ENCODE measurements at places on chromosomes 6 and 20.

- no peak for DNase-seq
Observed at GRCh38 chr6:112235956-112236355, 18.4 kb downstream of the LAMA4 start.

GRCh38 chr6:164078532-164079274, 664.2 kb downstream of the QKI start:
- no peak for DNase-seq

- DNase-seq = no peak
Observed at GRCh38 chr6:82408952-82409431, 45.4 kb downstream of the TPBG start.

DNA sequence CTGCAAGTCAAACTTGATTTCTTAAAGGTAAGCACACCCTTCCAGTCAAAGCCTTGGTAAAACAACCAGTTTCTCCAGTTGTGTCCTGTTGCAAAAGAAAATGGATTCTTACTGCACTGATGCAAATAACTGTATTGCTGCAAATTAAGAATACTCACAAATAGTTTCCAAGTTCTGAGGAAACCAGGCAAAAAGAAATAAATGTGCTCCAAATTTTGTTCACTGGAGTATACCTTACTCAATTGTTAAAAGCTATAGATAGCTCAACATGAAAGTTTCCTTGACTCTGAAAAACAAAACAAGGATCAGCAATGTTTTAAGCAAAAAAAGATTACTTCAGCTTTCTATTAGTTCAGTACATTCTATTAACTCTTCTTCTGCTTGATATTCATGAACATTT, 75.2 kb downstream of the SLC16A10 start:
- DNase-seq = no peak

DNA sequence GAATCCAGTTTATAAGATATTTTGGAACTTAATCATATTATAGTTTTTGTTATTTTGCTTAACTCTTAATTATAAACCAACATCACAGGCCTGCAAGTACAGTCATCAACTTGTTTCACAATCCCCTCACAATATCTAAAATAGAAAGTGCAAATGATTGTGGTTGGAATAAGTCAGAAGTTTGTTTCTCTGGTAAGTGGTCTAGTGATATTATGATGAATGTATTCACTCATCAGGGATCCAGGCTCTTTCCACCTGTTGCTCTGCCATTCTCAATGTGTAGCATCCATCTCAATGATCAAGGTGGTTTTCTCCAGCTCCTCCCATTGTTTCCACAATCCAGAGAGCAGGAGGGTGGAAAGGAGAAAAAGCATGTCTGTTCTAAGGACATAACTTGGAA, 54.2 kb downstream of the OPN5 start:
- no peak for DNase-seq

DNA sequence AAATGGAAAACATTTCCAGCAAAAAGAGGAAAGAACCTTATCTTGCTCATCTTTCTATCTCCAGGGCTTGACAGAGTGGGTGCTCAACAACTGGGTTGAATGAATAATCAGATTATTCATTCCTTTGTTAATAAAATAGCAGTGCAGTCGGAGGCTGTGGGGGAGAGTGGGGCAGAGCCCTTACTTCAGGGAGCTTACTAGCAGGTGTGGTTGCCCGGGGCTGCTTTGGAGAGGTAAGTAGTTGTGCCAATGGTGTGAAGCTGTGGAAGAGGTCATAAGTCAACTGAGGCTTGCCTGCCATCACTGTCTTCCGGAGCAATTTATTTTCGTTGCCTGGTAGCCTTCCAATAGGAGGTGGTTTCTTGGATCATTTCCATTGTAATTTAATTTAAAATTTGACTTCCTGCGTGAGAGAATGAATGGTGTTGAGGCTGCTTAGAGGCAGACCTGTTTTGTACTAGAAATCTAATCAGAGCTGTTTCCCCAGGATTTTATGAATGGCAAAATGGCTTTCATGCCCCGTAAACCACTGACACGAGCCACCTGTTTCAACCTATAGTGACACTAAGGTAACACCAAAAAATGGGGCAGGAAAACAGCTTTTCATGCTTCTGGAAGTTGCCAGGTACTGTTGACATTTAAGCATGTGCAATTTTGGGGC, 51.4 kb downstream of the ZDHHC14 start:
- DNase-seq = no peak

GRCh38 chr6:93849857-93850256, 430.5 kb upstream of the EPHA7 start:
- no peak for DNase-seq

GRCh38 chr6:69881322-69882151, 15.2 kb downstream of the COL19A1 start:
- DNase-seq = no peak

DNA sequence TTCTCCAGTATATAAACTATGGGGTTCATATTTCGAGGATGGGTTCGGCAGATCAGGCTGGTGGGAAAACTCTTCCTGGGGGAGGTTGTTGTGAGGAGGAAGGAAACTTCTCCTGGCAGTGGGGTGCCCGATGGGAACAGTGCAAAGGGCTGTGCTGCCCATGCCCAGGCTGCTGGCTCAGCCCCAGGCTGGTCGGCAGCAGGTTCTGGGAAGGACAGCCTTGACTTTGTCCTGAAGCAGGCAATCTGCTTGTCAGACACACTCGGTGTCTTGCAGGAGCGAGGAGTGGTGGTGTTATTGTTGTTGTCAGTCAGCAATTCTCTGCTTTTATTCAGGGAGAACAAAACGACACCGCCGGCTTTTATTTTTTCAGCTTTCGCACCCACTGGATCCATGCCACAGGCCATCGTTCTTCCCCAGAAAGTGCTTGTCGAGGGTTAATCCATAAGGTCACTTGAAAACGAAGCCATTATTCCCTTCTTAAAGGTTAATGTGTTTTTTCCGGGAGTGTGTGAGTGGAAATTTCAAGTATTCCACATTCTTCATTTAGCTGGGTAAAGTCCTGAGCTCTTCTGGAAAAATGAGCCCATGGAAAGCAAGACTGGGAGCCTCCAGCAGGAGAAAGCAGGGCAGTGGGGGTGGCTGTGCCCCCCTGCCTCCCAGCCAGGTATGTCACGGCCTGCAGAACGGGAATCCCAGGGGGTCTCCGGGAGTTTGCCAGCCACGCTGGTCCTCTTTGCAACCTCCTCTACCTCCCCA, 57.0 kb upstream of the STX16 start:
- no peak for DNase-seq

DNA sequence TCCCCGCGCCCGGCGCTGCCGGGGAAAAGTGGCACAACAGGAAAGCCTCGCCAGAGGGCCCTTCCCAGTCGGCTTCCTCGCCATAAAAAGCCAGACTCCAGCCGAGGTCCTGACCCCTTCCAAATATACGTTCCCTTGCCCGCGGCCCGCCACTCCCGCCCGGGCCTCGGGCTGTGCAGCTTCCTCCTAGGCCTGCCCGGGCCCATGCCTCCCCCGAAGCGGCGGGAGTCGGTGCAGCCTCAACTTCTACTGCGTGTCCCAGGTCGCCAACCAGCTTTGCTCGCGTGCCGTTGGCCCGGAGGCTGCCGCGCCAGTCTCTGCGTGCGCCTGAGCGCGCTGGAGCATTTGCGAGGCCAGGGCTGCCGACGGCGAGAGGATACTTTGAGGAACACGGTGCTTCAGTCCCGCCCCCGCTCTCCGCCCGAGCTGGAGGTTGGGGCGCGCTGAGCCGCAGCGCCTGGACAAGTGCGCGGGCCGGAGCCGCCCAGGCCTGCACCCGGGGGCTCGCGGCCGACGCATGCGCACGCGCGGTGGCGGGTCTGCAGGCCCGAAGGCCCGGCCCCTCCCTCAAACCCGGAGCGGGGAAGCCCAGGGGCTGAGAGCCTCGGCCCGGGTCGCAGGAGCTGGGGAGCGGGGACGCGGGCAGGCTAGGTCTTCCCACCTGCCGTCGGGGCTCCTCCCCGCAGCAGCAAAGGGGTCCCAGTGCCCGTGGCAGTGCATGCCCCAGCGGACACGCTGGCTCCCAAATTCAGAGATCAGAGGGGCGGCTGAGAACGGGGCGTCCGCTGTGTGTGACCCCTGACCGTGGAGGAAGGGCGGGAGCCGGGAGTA, 10.2 kb downstream of the FOXC1 start:
- DNase-seq = no peak

DNA sequence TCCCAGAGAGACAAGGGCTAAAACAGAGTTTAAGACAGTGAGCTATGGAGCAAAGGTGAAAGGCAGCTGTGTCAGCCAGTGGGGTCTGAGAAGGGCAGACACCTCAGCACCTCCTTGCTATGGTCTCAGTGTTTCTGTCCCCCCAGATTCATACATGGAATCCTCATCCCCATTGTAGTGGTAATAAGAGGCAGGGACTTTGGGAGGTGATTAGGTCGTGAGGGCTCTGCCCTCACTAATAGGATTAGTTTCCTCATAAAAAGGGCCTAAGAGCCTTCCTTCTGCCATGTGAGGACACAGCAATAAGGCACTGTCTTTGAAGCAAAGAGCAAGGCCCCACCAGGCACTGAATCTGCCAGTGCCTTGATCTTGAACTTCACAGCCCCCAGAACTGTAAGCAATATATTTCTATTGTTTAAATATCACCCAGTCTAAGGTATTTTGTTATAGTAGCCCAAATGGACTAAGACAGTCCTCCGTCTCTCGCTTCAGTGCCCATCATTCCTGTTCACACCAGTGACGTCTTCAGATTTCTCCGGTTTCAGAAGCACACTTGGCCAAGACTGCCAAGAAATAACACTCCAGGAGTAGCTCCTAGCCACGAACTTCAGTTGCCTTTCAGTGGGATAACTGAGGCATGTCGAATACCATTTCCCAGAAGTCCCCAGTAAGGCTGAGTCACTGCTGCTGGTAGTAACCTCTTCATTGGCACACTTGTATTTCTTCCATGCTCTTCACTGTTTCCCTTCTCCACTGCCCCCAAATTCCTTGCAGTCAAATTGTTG, 32.8 kb downstream of the SLC13A3 start:
- DNase-seq = no peak

DNA sequence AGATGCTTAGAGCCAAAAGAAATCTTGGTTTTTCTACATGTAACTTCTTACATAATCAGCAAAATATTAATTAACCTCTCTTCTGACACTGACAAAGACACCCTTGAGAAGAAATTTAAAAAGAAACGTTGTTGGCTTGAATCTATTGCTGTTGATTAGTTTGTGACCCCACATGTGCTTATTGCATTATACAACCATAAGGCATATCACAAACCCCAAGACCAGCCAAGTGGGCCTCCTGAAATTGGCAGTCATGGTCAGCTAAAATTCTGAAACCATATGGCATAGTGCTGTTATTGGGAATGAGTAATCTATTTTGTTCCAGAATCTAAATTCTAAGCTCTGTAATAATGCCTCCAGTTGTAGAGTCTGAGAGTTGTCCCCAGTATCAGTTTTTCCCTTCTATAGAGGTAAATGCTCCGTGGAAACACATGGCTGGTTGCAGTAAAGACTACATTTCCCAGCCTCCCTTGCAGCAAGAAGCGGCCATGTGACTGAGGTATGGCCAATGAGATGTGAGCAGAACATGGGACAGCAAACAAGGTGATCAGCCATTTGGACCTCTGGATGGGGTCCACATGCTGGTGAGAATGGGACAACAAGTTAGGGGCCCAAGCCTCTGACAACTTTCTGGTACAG, 42.3 kb upstream of the PTPN1 start:
- DNase-seq = no peak

GRCh38 chr6:118383924-118384323, 164.2 kb upstream of the PLN start:
- no peak for DNase-seq

GRCh38 chr20:14877301-14878028, 540.1 kb upstream of the FLRT3 start:
- DNase-seq = no peak

DNA sequence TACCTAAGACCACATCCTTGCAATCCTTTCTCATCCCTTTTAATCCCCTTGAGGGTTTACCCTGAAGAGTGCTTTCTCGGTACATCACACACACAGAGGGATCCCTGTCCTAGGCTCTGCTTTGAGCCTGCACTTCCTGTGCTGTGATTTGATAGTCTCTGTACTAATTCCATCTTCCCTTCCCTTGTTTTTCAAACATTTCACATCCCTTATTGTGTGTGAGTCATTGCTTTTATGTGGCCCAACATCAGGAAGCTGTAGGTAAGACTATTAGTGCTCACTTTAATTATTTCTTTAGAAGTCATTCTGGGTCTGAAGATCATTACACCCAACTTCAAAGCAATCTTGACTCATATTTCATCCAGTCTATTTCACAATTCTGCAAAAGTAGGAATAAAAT, 57.2 kb upstream of the ANKEF1 start:
- DNase-seq = no peak

GRCh38 chr6:30844118-30844535, 40.2 kb upstream of the DDR1 start:
- DNase-seq = no peak

GRCh38 chr6:156189195-156189594, 588.0 kb upstream of the ARID1B start:
- no peak for DNase-seq

- no peak for DNase-seq
Observed at GRCh38 chr6:53985366-53985765, 125.9 kb upstream of the MLIP start.

DNA sequence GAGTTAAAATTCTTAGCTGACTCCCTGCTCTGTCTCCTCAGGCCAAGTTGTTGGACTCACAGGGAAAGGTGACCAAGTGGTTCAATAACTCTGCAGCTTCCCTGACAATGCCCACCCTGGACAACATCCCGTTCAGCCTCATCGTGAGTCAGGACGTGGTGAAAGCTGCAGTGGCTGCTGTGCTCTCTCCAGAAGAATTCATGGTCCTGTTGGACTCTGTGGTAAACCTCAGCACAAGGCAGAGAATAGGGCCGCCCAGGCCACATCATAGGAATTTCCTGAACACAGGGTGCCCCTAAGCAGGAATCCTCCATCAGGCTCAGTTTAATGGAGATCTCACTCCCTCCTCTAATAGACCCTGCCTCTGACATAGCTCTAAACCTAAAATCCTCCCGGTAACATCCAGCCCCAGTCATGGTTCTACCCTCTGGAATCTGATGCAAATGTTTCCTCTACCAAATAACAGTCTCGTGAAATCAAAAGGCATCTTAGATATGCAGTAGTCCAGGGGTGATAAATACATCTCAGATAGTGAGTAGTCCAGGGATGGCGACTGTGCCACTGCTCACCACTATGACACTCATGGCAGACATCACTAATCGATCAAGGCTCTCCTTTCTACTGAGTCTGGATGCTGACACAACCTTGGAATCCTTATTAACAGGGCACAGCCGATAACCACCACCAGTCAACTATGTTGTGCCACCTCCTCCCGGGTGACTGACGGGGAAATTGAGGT, 18.3 kb downstream of the BPIFB1 start:
- DNase-seq = no peak

- DNase-seq = peak; percentile 77
Observed at GRCh38 chr6:142942805-142943227, 2.2 kb downstream of the HIVEP2 start.

DNA sequence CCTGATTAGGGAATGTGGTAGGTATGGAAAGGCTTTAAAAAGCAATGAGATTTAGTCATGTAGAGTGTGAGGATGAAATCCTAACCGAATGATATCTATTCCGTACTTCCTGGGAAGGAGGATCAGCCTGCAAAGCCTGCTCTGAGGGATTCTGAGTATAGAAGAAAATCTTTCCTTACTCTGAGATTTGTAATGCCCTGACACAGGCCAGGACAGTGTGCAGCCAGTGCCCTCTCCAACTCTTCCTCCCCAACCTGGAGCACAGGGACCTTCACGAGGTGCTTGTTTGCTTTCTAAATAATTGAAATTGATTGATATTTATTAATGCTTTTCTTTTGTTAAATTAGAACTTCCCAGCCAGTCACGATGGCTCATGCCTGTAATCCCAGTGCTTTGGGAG, 131.6 kb downstream of the ADGRG6 start:
- no peak for DNase-seq

- DNase-seq = no peak
Observed at GRCh38 chr6:113881478-113881980, 24.4 kb downstream of the MARCKS start.

Measured in CD4-positive, CD25-positive, alpha-beta regulatory T cell (primary cell).